Activated T-helper 9 cell treated with anti-CD3 and anti-CD28 coated beads, Interleukin-2, amount 50 U/mL, for 16 hours (primary cell): ENCODE measurements at places on chromosomes 3 and 15.

GRCh38 chr3:193805448-193805847 lies 212.4 kb downstream of the OPA1 start:
- no peak for DNase-seq

DNA sequence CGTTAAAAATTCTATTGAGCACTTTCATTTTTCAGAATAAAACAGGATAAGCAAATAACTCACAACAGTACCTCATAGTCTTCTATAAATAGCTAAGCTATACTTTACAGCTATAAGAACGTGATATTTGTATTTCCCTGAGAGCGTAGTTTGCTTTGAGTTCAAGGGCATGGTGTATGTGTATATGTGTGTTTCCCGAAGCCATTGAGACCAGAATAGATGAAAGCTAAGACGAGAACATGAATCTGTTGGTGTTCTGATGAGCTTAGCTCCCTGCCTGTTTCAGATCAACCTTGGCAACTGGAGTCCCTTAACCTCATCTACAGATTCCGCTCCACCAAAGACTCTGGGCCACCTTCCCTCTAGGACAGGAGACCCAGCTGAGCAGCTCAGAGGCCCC lies 59.5 kb upstream of the MCF2L2 start:
- DNase-seq = no peak

GRCh38 chr3:12791430-12791829 lies 5.0 kb upstream of the CAND2 start:
- no peak for DNase-seq

DNA sequence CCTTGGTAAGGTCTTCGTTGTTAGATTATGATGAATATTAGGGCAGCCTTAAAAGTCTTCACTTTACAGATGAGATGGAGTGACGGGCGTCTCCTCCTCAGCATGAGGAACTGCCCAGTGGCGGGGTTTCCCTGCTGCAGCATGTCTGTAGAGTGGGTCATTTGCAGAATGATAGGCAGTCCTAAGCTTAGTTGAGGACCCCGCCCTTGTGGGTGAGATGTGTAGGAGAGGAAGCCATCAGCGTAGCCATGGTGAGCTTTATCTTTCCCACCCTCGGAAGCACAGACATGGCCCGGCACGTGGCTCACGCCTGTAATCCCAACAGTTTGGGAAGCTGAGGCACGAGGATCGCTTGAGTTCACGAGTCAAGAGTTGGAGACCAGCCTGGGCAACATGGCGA lies 877 bp downstream of the NIT2 start:
- DNase-seq = no peak

- no peak for DNase-seq
These were observed 50.2 kb upstream of the C15orf39 start for GRCh38 chr15:75151214-75152128.

- no peak for DNase-seq
These were observed 13.4 kb upstream of the SCN10A start for GRCh38 chr3:38829404-38829803.

DNA sequence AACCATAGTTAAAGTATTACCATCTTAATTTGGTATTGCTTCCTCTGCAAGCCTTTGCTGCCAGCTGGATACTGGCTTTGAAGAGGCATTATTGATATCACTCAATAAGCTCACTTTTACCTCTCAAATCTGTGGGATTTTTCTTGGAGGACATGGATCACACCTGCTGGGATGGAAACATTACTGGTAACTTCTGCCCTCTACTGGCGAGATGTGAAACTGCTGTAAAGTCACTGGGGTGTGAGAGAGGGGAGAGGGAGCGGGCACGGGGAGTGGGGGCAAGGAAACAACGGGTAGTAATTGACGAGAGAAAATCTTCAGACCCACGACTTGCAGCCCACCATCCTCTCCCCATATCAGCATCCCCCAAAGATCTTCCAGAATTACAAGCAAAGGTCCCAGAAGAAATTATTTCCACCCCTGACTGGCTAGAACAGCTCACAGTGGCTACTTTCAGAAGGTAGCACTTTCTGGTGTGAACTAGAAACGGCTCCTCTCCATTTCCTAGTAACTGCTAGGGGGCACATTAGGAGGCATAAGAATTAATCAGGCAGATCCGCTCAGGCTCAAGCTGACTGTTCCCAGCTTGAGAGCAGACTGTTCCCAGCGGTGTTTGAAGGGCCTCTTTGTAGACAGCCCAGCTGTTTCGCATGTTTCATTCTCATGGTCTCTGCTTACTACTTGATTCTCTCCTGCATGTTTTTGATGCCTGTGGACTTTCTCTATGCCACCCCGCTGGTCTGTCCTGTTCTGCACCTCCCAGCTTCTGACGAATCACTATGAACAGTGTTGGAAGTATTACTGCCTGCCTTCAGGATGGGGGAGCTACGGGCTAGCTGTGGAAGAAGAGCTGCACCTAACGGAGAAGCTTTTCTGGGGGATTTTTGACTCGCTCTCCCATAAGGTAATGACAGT lies 230.4 kb upstream of the CHRM5 start:
- DNase-seq = no peak
